ENCODE measurements at places on chromosomes 6 and 20.
A peak's percentile ranks its signal among the peaks of the same experiment; 100 is the strongest.

- DNase-seq, result no peak
Measured at GRCh38 chr6:148239801-148240460, 102.7 kb upstream of the SASH1 start.

GRCh38 chr20:38685853-38686473 is 38.3 kb upstream of the SLC32A1 start:
- DNase-seq, result no peak

DNA sequence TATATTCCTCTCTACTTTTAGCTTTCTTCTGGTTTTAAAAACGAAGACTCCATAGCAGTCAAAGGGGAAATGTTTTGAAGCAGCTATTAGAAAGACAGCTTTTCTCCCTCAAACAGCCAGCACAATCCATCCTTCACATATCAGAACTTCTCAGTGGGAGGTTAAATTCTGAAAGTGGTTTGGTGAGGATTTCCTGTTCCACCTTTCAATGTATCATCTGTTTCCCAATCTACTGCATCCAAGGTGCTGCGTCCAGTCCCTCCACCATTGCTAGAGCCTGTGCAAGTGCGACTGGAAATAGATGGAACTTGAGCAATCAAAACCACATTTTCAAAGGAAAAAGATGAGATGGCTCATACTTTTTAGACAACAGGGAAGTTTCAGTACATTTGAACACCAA is 508.3 kb upstream of the ARID1B start:
- no peak for DNase-seq

GRCh38 chr20:49372095-49372734 is 94.4 kb upstream of the ZNFX1 start:
- DNase-seq, result no peak

- DNase-seq, result no peak
Measured at GRCh38 chr6:134657751-134658527, 292.0 kb downstream of the ALDH8A1 start.

GRCh38 chr6:104679971-104680370 is 179.7 kb downstream of the HACE1 start:
- no peak for DNase-seq

DNA sequence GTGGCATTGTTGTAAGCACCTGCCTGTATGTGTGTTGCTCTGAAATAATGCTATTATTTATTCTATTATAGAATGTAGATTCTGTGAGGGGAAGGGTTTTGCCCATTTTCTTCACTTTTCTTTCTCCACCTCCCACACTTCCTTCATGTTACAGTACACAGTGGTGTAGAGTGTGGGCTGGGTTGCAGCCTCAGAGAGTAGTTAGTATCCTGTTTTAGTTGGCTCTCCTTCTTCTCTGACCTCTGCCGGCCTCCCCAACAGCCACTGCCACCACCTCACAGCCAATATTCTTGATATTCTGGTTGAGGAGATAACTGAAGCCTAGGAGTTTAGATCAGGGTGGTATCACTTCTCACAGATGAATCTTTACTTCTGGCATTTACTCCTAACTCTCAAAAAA is 143.4 kb downstream of the BCKDHB start:
- no peak for DNase-seq

GRCh38 chr6:35228481-35228880 is 14.7 kb downstream of the SCUBE3 start:
- peak; percentile 39 for DNase-seq

GRCh38 chr6:151034825-151035781 is 169.6 kb downstream of the MTHFD1L start:
- DNase-seq, result no peak

GRCh38 chr6:111980971-111981840 is 72.7 kb upstream of the CCN6 start:
- no peak for DNase-seq

DNA sequence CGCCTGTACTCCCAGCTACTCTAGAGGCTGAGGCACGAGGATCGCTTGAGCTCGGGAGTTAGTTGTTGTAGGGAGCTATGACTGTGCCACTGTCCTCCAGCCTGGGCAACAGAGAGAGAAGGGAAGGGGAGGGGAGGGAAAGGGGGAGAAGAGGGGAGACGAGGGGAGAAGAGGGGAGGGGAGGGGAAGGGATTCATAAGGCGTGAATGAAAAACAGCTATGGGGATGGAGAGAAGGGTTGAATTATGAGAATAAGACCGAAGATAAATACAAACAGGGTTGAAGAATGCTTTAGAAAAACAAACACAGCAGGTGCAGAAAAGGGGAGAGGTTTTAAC is 106.0 kb downstream of the TRIM27 start:
- DNase-seq, result no peak

DNA sequence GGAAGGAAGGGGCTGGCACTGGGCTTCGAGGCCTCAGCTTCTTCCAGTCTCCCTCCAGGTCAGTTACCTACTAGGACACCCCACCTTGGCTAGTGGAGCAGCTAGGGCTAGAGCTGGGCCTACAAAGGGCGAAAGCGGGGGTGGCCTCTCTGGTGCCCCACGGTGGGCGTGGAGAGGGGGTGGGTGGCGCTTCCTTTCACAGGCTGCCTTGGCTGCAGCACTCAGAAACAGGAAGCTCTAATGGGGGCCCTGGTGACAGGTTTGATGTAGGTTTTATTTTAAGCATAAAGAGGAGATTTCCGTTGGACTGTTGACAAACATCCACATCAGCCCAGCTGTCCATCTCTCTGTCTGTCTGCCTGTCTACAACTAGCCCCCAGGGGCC is 13.4 kb downstream of the FAM110A start:
- DNase-seq, result no peak

- no peak for DNase-seq
Measured at GRCh38 chr20:58584051-58584824, 66.8 kb upstream of the STX16 start.

- no peak for DNase-seq
Measured at GRCh38 chr6:84329516-84329915, 102.1 kb upstream of the CEP162 start.

DNA sequence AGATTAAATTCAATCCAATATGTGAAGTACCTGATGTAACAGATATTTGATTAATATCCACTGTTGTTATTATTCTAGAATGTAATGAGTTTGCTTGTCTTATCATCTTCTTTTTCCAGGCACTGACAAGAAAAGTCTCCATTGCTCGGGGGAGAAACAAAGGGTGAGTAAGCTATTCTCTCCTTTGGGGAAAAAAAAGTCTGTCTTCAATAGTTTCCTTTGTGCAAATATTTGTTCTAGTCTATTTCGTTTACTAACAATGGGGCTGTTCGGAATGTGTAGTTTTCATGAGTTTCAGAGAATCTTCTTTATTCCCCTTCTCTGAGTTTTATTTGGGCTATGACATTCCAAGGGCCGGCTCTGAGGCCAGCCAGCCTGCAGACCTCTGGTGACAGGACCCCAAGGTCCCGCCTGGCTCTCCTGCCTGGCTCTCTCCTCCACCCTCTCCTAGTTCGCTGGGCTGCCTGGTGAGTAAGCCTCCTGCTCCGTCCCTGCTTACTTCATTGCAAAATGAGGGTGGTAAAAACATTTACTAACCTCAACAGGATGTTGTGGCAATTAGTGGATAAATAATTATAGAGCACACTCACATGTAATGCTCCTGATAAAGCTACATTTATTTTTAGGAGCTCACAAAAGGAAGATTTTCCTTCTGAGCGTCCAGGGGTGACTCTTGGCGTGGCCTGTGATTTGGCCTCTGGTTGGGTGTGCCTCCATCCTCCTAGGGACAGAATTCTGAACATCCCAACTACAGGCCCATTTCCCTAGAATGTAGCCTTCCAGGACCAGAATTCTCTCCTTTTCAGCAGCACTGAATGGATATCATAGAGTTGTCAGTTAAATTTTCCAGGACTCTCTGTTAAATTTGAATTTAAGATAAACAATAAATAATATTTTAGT is 43.1 kb upstream of the SNX9 start:
- no peak for DNase-seq

DNA sequence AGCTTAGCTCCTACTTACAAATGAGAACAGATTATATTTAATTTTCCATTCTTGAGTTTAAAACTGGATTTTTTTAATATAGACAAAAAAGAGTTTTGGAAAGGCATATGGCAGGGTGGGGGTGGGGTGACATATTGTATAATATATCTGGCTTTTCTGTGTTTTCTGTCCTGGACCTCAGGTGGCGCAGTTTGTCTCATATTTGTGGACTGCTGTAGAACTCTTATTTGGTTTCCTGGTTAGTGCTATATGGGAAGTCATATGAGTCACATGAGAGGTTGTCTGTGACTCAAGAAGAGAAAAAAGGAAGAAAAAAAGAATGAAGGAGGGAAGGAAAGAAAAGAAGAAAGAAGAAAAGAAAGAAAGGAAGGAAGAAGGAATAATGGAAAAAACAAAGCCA is 131.8 kb downstream of the CLVS2 start:
- DNase-seq, result no peak

DNA sequence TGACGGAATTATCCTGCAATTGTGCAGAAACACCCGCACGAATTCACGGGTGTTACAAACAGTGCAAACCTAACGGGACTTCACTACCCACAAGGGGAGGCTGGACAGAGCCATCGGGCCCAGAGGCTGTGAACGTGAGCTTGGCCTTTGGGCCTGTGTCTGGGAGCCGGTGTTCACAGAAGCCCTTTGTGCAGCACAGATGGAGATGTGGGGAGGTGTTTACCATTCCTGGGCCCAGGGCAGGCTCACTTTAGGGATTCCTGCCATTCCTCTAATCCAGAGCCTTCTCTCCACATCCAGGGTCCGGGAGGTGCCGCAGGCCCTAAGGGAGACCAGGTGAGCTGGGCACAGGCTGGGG is 15.0 kb downstream of the COL9A3 start:
- no peak for DNase-seq

- DNase-seq, result no peak
Measured at GRCh38 chr6:73200735-73201134, 24.6 kb downstream of the KHDC1L start.

DNA sequence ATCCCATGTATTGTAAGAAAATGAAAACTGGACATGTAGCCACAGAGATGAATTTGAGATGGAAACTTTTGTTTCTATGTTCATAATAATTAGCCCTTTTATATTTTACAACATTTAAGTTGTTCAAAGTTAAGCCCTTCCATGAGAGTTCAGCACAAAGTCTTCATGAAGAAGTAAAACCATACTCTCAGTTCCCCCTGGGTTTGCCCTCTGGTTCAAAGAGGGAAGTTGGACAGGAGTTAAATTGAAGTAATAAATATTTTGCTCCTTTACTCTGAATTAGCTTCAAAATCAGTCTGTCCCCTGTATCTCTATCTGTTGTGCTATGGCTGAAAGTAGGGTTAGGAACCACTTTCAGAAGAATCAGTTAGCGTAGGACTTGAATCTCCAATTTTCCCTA is 31.1 kb downstream of the PHACTR2 start:
- no peak for DNase-seq

Measured in COR-L47 (cell line).